ENCODE measurements at places on chromosomes 4 and X.

- DNase-seq = peak; percentile 44
Observed at GRCh38 chr4:6763330-6763851, 19.1 kb upstream of the KIAA0232 start.

GRCh38 chr4:123671636-123672404 is 275.2 kb downstream of the SPRY1 start:
- DNase-seq = no peak

- DNase-seq = no peak
Observed at GRCh38 chr4:138887741-138888140, 127.8 kb upstream of the NOCT start.

DNA sequence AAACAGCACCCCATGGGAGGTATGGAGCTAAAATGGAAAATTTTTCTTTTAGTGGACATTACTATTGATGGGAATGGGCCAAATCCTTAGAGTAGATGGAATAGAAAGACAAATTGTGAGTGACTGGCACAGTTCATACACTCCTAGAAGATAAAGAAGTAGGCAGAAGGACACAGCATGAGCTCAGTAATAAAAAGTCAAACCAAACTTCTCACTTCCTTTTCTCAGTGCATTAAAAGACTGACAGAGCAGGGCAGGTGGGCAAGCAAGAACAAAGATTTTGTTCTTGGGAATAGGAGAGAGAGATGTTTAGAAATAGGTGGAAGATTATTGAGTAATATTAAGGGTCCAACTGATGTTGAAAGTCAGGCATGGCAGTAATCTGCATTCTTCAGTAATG is 132.5 kb downstream of the ATP10D start:
- DNase-seq = no peak

DNA sequence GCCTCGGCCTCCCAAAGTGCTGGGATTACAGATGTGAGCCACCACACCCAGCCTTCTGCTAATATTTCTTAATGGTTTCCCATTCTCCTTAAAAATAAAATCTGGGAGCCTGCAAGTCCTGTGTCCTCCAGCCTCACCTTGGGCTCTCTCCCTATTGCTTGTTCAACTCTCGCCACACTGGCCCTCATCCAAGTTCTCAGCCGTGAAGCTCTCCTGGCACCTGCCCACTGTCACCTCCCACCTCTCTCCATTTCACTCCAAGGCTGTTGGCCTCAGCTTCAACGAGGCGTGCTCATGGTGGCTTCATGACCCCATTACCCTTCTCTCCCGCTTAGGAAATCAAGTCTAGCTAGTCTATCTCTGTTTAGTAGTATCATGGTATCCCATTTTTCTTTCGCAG is 9.5 kb upstream of the ETNPPL start:
- DNase-seq = no peak

DNA sequence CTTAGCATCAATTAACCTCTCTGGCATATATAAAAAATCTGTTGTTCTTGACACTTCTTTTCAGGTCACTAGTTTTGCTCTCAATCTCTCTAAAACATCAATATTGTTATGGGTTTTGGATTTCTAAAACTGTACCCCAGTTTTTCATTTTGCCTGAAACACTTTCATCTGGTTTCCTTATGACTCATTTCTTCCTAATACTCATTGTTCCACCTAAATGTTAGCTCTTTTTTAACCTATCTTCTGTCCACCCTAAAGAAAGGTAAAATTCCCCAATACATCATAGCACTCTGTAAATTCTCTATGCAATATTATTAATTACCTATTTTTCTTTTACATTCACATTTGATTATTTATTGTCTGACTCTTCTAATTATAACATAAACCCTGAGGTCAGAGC is 575.5 kb upstream of the NDST4 start:
- DNase-seq = no peak

DNA sequence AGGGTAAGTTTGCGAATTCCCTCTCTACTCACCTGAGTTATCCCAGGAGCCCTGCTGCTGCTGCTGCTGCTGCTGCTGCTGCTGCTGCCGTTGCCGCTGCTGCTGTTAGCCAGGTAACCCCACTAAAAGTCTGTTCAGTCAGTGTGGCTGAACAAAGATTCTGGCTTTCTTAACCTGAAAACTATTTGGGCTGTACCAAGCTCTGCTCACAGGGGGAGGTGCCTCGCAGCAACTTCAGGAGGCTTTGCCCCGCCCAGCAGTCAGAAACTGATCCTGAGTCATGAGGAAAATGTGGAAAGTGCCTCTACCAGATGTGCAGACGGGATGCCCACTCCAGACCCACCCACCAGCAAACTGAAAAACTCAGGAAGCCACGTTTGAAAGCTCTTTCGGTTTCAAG is at the start of gene CAPN6:
TSS of gene CAPN6 (minus strand) at position 145 of the 400 bp plus-strand sequence. CDS start 6,547 bp downstream, outside the sequence.
- DNase-seq = peak; percentile 88

DNA sequence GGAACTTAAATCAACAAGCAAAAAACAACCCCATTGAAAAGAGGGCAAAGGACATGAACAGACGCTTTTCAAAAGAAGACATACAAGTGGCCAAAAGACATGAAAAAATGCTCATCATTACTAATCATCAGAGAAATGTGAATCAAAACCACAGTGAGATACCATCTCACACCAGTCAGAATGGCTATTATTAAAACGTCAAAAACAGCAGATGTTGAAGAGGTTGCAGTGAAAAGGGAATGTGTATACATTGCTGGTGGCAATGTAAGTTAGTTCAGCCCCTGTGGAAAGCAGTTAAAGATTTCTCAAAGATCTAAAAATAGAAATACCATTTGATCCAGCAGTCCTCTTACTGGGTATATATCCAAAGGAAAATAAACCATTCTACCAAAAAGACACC is 22.6 kb downstream of the RTL9 start:
- no peak for DNase-seq

DNA sequence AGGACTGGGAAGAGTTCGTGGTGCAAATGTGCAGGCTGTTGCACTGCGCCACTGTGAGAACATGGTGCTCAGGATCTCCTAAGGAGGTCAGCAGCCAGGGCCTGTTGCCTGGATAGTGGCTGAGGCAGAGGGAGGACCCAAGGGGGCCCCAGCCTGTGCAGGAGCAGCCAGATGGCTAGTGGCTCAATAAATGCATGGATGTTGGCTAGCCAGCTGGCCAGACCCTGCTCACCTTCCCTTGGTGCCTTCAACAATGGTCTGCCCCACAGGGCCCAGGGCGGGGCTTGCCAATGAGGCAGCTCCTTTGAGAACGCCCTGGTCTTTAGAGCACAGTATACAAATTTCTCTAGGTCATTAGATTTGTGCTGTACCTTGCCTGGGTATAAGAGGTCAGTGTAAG is 67.4 kb downstream of the TNIP2 start:
- DNase-seq = no peak

DNA sequence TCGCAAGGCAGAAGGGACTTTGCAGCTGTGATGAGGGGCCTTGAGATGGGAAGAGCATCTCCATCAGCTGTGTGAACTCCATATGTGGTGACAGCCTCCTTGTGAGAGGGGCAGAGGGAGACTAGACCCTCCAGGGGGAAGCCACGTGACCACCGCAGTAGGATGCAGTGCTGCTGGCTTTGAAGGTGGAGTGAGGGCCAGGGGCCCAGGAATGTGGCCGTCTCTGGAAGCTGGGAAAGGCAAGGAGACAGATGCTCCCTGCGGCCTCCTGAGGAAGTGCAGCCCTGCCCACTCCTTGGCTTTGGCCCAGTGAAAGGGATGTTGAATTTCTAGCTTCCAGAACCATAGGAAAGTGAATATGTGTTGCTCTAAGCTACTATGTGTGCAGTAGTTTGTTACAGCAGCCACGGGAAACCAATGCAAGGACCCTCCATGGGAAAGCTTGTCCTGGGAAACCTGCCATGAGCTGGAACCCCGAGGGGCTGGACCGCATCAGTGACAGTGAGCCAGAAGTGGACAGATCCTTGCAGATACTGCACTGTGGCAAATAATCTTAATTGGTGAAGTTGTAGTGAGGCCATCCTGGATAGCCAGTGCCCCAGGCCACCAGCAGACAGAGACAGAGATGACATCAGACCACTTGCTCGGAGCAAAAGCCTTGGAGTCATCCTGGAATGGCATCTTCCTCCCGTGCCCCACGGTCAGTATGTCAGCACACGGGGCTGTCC is 35.4 kb upstream of the SORCS2 start:
- DNase-seq = peak; percentile 80

GRCh38 chr4:130080872-130081451 is 985.0 kb downstream of the C4orf33 start:
- DNase-seq = no peak

DNA sequence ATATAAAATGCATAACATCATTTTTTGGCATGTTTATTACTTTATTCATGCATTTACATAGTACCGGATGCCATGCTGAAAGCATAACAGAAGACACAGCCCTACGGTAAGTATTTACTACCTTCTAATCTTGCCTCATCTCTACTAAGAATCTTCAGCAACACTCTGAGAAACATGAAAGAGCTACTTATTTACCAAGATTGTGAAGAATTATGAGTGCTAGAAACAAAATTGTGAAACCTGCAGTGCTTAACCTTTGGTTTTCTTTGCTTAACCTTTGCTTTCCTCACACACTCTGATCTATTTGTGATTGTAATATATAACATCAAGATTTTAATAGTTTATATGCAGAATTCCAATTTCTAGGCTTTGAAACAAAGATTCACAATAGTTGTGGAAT is 7.4 kb downstream of the ANTXR2 start:
- no peak for DNase-seq

- peak; percentile 87 for DNase-seq
Observed at GRCh38 chrX:50204364-50204899, at the start of gene CCNB3. TSS of gene CCNB3 (plus strand) at chrX:50204765. CDS start at chrX:50285164, 80,399 bp downstream.

DNA sequence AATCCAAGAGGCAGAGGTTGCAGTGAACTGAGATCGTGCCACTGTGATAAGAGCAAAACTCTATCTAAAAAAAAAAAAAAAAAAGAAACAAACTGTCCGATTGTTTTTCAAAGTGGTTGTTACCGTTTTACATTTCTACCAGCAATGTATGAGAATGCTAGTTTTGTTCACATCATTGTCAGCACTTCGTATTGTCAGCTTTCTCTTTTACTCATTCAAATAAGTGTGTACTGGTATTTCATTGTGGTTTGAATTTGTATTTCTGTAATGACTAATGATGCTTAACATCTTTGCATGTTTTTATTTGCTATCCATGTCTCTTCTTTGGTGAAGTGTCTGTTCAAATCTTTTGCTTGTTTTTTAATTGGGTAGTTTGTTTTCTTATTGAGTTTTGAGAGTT is 65.8 kb downstream of the GPR101 start:
- no peak for DNase-seq

- DNase-seq = no peak
Observed at GRCh38 chr4:62881901-62882300, 1527.3 kb downstream of the TECRL start.

DNA sequence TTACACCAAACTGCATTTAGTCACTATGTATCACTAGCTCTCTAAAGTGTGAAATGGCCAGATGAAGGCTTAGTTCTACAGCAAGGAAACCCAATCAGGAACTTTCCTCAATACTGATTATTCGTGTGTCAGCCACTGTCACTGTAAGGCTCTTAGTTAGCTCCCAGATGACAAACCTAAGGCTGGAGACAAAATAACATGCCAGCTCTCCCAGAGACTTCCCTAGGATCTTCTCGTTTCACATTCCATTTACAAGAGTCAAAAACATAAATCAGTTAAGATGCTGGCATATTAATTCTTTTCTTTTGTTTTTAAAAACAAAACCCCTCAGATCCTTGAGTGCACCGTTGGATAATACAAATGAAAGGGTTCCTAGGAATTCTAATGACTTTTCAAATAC is 88.2 kb upstream of the TFDP3 start:
- DNase-seq = no peak

- peak; percentile 78 for DNase-seq
Observed at GRCh38 chr4:76758290-76758882, 139.6 kb downstream of the SOWAHB start.

DNA sequence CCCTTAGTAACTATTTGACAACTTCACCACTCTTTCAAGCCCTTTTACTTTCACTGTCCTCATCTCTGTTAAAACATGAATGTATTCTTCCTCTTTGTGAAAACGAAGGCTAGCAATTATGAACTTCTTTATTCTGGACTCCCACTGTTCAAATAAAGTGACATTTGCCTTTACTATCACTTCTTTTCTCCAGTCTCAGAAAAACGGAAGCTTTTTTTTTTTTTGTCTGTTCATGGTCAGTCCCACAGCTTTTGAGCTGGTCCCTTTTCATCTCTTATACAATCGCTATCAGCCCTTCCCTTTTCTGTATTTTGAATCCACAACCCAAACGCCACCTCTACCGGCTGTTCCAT is 327.7 kb downstream of the DKK2 start:
- no peak for DNase-seq

DNA sequence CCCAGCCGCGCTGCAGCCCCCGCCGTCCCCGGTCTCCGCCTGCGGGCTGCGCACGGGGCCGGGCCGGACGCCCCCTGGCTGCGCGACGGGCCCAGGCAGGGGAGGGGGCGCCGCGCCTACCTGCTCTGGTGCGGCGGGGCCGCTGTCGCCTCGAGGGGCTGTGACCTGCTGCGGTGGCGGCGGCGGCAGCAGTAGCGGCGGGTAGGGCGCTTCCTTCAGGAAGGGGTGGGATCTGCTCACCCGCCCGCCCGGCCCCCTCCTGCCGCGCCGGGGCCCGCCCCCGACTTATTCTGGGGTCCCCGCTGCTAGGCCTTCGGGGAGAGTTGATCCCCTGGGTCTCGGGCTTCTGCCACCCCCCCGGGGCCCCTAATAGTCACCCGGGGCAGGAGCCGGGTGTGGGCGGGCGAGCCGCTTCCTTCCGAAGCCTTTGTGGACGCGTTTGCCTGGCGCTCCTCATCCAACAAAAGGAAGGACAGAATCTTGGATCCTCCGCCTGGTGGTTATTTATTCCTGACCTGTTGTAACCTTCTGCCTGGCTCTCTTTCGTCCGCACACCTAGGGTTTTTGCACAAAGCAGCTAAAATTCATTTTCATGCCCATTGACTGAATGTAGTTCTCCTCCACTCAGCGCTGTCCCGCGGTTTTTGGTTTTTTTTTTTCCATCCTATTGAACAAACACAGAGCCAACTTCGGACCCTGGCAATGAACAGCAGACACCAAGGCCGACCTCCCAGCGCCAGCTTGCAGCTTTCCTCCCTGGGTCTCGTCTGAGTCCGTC is at the start of gene TMEM150C:
TSS of gene TMEM150C (minus strand) at position 203 of the 778 bp plus-strand sequence. CDS start 57,331 bp downstream, outside the sequence.
- peak; percentile 34 for DNase-seq

DNA sequence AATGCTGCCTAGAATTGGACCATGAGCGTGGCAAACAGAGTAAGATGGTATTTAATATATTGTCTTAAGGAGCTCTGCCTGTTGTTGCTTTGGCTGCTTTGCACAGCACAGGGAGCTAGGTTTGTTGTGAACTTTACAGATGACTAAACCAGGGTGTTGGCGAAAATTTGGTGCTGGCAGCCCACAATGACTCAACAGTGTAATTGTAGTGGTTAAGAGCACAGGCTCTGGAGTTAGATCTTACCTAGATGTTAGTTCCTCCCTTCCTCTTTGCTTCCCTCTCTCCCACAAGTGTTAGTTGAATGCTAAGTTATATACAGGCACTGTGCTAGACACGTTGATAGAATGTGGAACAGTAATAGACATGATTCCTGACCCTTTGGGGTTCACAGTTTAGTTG is 128.9 kb upstream of the TRPC5 start:
- no peak for DNase-seq

DNA sequence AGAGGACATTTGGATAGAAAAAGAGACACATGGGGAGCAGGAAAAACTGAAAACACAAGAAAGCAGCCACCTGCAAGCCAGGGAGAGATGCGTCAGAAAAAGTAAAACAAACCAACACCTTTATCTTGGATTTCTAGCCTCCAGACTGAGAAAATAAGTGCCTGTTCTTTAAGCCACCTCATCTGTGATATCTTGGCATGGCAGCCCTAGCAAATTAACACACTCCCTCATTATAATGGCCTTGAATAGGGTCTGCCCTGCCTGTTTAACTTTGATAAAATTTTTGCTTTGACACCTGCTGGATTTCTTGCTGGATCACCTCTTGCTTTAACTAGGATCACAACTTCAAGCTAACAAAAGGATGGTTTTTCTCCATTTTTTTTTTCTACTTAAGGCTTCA is 1892.0 kb upstream of the IGFBP7 start:
- DNase-seq = no peak
